Activated CD4-positive, alpha-beta T cell treated with anti-CD3 and anti-CD28 coated beads for 4 hours (primary cell): ENCODE measurements at places on chromosomes 2 and 18.

GRCh38 chr2:7792031-7792651, 874.9 kb downstream of the RNF144A start:
- no peak for DNase-seq

DNA sequence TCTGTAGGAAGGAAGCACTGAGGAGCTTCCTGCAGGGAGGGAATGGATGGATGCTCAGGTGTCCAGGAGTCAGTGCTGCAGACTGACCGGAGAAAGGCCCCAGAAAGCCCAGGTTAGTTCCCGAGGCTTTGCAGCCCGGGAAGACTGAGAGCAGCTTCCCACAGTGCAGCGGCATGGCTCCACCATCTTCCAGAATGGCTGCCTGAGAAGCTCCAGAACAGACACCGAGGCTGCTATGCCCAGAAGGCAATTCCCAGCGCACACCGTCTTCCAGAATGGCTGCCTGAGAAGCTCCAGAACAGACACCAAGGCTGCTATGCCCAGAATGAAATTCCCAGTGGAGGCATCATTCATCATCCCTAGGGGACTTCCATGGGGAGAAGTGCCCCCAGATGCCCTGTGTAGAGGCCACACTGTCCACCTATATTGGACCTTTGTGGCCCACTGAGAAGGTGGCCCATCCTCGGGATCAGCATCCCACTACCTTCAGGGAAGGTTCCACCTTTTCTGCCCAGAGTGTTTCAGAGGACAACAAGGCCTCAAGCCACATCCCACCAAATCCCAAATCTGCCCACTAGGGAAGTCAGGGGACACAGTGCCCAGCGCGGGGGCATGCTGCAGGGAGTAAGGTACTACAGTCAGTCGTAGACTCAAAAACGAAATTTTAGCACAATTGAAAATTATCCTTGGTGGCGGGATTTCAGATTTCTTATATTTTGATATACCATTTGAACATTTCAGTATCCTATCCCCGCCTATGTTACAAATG, 80.5 kb downstream of the KCNF1 start:
- DNase-seq = no peak

DNA sequence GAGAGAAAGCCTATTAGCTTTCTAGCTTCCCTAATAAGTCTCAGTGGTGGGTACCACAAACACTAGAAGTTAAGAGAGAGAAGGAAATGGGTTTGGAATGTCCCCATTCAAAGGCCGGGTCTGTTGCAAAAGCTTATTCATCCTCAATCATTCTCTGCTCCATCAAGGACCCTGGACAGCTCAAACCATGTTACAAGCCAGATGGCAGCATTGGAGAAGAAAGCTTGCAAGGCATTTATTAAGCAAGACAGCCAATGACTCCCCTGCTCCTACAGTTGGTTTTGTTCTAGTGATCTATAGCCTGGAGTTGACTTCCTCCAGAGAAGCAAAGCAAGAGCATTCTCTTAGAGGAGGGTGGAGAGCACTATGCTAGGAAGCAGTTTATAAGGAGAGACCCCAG, 86.9 kb upstream of the LMAN1 start:
- DNase-seq = no peak

GRCh38 chr18:49645841-49646351, 84.0 kb downstream of the LIPG start:
- DNase-seq = no peak

DNA sequence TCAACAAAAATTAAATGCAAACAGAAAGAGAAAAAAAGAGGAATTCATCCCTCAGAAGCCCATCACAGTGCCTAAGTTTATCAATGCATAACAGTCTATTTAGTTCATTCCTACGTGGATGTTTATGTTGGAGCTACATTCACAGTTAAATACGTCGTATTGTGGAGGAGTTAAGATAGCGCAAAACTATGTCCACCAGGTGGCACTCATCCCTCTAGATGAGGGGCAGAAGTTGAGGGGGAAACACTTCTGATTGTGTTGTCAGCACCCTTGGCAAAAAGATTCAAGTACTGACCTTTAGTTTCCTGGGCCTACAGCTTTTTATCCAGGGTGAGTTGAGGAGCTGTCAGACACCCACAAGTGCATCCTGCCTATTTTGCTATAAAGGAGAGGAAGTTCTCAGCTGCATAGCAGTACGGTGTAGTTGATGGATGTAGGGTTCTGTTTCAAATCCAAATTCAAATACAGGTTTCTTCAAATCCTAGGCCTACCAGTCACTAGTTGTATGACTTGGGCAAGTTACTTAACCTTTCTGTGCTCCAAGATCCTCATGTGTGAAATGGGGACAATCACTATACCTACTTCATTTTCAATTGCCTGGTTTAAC, 26.8 kb upstream of the MYO1B start:
- no peak for DNase-seq

DNA sequence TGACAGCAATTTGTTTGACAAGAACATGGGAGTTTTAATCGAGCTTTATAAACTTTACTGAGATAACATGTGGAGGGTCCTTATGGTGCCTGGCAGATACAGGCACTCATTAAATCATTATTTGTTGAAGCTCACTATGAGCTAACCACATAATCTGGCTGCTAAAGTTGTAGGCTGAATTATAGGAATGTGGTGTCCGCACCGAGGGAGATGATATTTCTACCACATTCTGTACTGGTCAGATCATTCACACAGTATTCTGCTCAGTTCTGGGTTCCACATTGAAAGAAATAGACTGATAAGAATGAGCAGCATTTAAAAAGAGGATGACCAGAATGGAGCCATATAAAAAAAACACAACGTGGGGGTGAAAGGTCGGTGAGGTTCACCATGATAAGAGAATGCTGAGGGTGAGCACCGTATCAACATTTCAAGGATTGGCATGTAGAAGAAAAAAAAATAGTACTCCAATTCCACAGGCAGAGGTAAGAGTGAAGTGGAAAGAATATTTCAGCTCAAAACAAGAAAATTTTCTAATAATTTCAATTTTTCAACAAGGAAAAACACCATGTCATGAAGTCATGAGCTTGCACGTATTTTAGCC, 54.4 kb downstream of the TMEFF2 start:
- DNase-seq = no peak

DNA sequence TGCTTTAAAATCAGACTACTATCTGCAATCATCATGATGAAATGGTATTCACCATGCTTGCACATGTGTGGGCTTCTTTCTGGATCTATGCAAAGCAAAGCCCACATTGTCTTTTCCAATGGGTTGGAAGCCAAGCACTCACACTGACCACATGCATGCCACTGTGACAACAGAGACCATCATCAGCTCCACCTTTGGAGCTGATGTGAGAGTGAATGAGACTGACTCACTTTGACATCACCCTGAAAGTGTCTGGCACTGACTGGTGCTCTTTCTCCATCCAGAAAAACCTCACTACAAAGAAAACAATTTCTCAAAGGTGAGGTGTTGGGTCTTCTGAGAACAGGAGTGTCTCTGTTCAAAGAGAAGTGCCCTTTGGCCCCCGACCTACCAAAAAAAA, 4.7 kb downstream of the MYO5B start:
- DNase-seq = no peak

- no peak for DNase-seq
These were observed 29.4 kb upstream of the EIF2AK3 start for GRCh38 chr2:88656690-88657089.

GRCh38 chr2:62197925-62198633, 2.2 kb downstream of the B3GNT2 start:
- DNase-seq = no peak

GRCh38 chr2:120878970-120879369, 143.3 kb downstream of the GLI2 start:
- DNase-seq = no peak

- no peak for DNase-seq
These were observed 4.2 kb downstream of the SLC40A1 start for GRCh38 chr2:189576396-189576795.

DNA sequence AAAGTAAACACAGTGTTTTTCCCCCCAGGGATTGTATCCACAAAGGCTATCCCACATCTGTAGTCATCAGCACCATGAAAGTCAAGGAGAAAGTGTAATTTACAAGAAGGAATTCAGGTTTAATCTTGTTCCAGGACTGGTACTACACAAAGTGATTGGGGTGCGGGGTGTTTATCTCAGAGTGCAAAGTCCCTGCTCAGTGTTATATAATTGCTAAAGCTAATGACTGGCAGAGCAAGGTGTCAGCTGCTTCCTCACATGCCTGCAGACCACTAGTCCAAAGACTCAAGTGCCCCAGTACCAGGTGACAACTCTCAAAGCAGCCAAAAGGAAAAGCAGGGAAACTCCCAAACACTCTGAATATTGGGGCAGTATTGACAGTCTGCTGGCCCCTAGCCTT, 40.4 kb upstream of the PDCL3 start:
- no peak for DNase-seq

- DNase-seq = no peak
These were observed 7.4 kb downstream of the IL1R2 start for GRCh38 chr2:101998896-101999789.
